ENCODE measurements at places on chromosomes 3 and 15.

- DNase-seq, result no peak
These were observed 75.7 kb downstream of the ITPR1 start for GRCh38 chr3:4568841-4569240.

DNA sequence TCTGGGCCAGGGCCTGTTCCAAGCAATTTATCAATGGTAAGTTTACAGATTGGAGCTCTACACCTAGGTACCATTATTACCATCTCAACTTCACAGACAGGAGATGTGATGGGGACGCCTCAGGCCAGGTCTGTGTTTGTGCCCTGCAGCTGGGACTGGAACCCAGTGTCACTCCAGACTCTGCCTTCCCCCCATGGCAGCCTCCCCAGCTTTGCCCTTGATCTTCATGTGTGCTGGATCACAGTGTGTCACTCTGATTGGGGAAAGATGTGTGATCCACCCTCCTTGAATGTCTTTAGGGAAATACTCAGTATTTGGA, 59.6 kb downstream of the MGLL start:
- no peak for DNase-seq

DNA sequence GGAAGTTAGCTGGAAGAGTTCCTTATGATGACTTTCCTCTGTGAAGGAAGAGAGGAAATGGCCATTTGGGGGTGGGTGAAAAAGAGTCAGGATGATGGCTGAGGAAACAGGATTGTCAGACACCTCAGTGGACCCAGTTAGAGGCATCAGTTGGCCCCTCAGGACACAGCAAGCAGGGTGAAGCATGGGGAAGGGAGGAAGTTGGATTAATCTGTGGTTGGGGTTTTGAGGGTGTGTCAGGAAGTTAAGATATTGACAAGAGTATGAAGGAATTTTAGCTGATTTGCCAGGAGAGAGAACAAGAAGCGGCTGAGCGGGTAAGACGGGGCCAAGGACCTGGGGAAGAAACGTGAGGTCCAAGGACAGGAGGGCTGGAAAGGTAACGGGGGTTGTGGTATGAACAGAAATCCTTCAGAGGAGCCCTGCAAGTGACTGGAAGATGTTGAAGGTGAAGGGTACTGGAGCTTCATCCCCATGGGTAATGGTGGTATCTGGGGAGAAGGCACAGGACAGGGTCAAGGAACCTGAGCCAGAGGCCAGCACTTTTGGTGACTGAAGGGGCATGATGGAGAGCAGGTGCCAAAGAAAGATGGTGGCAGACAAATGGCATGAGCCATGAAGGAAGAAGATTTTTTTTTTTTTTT, 2.7 kb downstream of the UQCC5 start:
- DNase-seq, result no peak

- no peak for DNase-seq
These were observed 86.9 kb downstream of the KLF15 start for GRCh38 chr3:126270145-126270811.

- DNase-seq, result no peak
These were observed 38.0 kb downstream of the SUCNR1 start for GRCh38 chr3:151911462-151911861.

GRCh38 chr3:197305854-197306253, 7.4 kb upstream of the DLG1 start:
- DNase-seq, result no peak

- DNase-seq, result peak; percentile 46
These were observed 483 bp downstream of the VPS13C start for GRCh38 chr15:62059816-62060112.

DNA sequence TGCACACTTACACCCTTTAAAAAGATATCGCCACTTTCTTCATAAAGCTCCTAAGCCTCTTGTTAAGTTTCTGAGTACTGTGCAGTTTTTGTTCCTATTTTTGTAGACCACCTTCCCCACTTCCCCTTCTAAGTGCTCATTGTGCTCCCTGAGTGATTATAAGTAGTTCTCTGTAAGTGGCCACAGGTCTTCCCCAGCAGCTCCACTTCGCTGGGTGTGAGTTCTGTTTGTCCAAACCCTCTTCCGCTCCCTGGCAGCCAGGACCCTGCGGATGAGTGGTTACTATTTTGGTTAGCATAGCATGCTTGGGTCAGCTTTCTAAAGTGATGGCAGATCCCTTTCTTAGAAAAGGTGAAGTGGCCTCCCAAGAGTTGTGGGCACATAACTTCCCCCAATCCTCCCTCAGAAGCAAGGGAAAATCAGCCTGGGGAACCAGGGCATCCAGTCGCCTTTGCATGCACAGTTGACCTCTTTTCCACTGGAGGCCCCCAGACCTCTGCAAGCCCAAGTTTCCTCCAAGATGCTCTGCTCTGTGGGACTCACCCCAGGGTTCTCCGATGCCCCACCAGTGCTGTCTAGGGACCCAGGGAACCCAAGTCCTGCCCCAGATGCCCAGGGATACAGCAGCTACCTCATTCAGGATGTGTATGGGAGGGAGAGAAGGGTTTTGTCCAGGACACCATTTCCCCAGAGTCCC, 69.6 kb downstream of the ATP10A start:
- no peak for DNase-seq

DNA sequence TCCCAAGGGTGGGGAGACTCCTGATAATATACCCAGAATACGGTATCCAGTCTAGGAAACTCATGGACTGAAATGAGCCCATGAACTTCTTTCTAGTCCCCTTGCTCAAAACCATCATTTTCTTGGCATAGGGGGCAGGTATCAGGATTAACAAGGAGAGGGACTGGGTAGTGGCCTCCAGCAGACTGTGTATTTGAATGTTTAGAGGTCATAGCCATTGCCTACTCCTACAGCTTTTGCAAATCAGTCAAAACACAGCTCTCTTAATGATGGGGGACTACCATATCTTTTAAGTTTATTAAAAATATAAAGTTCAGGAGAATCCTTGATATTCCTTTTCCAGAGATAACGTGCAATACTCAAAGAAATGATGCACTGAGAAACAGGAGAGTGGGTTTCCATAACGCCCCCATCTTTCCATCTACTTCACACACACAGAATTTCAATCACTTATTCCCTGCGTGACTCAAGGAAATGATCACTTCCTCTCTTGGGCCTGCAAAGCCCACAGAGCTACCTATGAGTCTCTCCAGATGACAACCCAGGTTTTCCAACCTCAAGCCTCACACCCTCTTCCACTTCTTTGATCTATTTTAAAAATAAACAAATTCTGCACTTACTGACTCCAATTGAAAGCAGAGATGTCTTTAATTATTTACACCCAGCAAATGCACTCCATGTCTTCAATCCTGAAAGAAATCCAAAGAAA, 584.0 kb upstream of the LMCD1 start:
- DNase-seq, result peak; percentile 0

DNA sequence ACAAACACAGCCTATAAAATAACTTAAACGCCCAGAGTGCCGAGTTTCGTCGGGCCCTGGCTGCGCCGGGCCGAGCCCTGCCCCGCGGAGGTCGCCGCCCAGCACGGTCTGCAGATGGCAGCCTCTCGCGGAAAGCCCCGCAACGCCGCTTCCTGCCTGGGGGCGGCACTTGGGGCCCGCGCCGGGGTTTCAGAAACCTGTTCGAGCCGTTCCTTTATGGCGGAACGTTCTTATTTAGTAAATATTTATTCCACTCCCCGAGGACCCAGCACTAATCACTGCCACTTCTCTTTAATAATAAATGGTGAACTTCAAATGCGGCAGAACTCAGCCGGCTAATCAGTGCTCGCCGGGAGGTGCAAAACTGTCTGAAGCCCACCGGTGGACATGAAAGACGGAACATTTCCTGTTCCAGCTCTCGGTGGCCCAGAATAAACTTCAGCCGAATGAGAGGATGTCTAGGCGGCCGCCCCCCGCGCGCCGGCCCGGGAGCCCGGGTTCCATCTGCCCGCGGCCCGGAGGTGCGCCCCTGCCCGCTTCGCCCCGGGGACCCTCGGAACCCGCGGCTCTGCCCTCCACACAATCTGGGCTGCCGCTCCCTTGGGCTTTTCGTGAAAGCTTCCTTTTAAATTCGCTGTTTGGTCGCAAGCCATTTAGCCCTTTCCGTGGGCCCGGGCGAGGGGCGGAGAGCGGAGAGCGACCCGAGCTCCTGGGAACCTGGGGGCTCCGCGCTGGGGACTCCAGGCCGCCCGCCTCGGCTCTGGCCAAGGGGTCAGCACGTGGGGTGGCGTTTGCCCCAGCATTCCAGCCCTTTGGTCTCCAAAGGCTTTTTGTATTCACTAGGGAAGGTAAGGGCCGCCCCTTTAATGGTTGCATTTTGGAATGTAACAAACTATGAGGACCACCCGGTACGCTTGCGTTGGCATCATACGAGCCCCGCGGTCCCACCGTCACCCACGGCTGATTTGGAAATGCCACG, 110.8 kb upstream of the ATP11B start:
- peak; percentile 53 for DNase-seq

- DNase-seq, result no peak
These were observed 77.6 kb downstream of the CHCHD4 start for GRCh38 chr3:14047027-14047426.

DNA sequence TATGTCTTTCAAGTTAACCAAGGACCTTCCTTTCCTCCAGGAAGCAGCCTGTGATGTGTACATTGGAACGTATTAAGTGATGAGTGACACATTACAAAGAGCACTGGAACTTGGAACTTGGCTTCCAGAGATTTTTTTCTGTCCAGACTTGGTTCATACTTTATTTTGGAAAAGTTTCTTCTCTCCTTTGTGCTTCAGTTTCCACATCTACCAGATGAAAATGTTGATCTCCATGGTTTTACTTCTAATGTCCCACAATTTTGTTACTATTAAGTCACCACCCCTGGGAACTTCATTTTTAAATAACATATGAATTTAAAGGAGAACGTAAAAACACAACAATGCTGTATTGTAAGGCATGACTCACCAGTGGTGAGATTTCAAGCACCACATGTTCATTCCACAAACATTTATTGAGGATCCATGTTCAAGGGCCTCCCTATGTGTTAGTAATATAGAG, 290.7 kb upstream of the LMCD1 start:
- no peak for DNase-seq

DNA sequence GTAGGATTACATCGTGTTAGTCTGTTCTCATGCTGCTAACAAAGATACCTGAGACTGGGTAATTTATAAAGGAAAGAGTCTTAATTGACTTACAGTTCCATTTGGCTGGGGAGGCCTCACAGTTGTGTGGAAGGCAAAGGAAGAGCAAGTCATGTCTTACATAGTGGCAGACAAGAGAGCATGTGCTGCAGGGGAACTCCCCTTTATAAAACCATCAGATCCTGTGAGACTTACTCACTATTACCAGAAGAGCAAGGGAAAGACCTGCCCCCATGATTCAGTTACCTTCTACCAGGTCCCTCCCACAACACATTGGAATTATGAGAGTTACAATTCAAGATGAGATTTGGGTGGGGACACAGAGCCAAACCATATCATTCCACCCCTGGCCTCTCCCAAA, 3.4 kb downstream of the SLC25A26 start:
- DNase-seq, result no peak

- DNase-seq, result no peak
These were observed 5.3 kb downstream of the FOXP1 start for GRCh38 chr3:71578054-71578751.

- no peak for DNase-seq
These were observed at the start of gene ABCF3 for GRCh38 chr3:184186184-184186901. TSS of gene ABCF3 (plus strand) at chr3:184186199. CDS start at chr3:184186208, 9 bp downstream.

- DNase-seq, result peak; percentile 49
These were observed 53.1 kb downstream of the CACNA2D2 start for GRCh38 chr3:50450209-50450921.

DNA sequence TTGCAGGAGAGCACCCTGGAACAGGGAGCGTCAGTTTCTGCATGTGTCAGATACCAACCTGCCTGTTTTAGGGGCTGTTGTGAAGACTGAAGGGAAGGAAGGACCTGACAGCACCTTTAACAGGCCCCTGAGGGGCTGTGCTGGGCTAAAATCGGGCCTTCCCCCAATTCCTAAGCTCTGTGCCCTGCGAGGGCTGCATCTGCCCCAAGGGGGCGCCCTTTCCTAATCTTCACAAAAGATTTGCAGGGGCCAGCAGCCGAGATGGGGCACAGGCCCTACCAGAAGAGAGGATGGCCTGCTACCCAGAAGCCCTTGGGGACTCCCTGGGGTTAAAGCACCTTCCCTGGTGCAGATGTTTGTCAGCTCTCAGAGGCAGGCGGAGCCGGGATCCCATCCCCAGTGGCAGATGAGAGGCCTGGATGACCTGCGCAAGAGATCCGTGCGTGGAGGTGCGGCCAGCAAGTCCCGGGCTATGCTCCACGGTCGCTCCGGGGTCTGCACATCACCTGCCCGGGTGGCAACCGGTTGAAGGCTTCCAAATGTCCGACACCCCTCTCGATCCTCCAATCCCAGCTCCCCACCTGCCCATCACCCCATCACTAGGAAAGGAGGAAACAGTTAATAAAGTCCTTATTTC, 53.6 kb downstream of the RHCG start:
- peak; percentile 31 for DNase-seq

GRCh38 chr3:14480207-14481017, 59.7 kb downstream of the GRIP2 start:
- no peak for DNase-seq

- no peak for DNase-seq
These were observed 68.6 kb downstream of the KAT2B start for GRCh38 chr3:20108869-20109268.

DNA sequence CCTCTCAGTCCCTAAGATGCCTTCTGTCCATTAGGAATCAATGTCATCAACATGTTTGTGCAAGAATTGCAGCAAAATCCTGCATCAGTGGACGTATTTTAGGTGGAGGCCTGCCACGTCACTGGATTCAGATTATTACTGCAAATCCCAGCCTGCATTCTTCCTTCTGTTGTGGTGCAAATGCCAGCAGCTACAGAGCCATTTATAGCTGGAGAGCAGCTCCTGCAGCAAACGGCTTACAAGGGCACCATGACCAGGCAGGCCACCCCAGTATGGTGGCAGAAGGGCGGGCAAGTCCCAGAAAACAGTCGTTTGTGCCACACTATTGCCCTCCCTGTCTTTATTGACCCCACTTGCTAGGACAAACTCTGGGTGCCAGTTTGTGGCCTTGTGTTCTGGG, 74.7 kb downstream of the SNRK start:
- DNase-seq, result no peak

DNA sequence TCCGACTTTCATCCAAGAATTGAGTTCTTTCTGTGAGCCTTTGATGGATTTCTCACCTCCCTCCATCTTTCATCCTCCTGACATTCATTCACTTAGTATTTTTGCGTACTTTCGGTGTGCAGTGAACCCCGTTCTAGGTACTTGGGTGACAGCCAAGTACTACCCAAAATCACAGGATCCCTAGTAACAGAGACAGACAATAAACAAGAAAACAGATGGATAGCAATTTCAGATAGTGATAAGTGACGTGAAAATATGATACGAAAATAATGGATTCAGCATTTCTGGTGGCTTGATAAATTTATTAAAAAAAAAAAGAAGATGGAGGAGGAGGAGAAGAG, 264 bp upstream of the CMTM6 start:
- no peak for DNase-seq

GRCh38 chr15:89444241-89445225, 51.9 kb downstream of the RHCG start:
- no peak for DNase-seq
